ENCODE measurements at places on chromosomes 7 and 10.

- no peak for DNase-seq
Observed at GRCh38 chr10:121535381-121535780, 62.9 kb downstream of the FGFR2 start.

GRCh38 chr7:148609045-148609725 lies 18.6 kb downstream of the C7orf33 start:
- no peak for DNase-seq

GRCh38 chr7:17710312-17710711 lies 230.0 kb downstream of the SNX13 start:
- no peak for DNase-seq

- DNase-seq = no peak
Observed at GRCh38 chr7:51518646-51519045, 202.0 kb upstream of the COBL start.

- no peak for DNase-seq
Observed at GRCh38 chr7:77699056-77699455, 2.8 kb downstream of the RSBN1L start.

DNA sequence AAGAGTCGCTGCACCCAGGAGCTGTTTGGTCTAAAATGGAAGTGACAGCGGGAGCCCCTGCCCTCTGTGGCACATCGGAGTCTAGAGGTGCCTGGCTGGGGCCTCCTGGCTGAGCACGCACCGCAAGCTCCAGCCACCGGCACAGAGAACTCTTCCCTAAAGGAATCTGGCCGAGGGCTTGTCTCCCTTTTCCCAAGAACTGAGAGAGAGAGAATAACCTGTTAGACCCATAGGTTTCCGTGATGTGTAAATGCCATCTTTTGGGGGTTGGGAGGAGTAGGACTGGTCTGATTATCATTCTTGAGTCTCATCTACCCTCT lies 47.3 kb downstream of the PROSER2 start:
- DNase-seq = no peak
